Vagina (tissue), 2 donors: ENCODE measurements at places on chromosomes 12 and 14. TPM values are rescaled to one million over a fixed set of nuclear protein-coding genes. Genes with fewer than 3 reads are reported as not detected.

Gene TSPAN11
- total RNA-seq, result 2.5 TPM

Gene OR4E2
- not detected for total RNA-seq

Gene DBX2
- total RNA-seq, result not detected

Gene LMNTD1
- not detected for total RNA-seq

Gene APOF
- total RNA-seq, result not detected

Gene CISTR
- not detected for total RNA-seq

Gene IL26
- total RNA-seq, result not detected

Gene BCL2L14
- not detected for total RNA-seq

Gene RAD9B
- total RNA-seq, result not detected

Gene MYO1A
- 1.2 TPM for total RNA-seq

Gene LUM
- 72.9 TPM for total RNA-seq
